GM23248 (cell line): ENCODE measurements at places on chromosomes 3 and 15. TPM values are rescaled to one million over a fixed set of nuclear protein-coding genes. Genes with fewer than 3 reads are reported as not detected.
A peak's percentile ranks its signal among the peaks of the same experiment; 100 is the strongest.

WDR53 gene
- 8.9 and 9.4 TPM in 2 replicates for total RNA-seq

DNA sequence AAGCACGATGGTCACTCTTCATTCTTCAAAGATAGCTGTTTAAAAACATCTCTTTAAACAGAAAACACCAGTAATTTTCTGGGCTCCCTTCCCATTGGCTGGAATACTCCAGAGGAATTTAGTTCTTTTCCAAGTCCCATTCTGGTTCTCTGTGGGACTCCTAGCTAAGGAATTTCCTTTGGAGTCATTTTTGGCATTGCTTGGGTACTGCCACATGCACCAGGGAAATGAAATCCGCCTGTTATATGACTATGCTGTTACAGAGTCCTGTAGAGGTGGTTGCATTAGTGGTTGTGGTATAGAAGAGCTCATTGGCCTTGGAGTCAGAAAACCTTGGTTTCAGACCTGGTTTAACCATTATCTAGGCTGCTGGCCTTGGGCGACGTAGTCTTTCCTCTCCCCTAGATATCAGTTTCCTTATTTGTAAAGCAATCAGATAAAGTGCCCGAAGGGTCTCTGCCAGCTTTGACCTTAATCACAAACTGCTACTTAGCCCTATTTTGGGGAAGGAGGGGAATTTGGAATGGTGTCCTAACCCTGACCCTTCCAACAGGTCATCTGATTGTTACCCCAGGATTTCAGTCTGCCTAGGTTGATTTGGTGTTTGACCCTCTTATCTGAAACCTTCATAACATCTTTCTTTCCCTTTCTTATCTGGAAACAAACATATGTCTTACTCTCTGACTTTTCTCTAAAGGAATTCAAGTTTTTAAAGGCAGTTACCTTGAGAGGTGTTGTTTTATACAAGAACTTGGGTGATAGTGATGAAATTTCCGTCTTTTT is 13.4 kb downstream of the RTP1 start:
- peak; percentile 91 for DNase-seq

DNA sequence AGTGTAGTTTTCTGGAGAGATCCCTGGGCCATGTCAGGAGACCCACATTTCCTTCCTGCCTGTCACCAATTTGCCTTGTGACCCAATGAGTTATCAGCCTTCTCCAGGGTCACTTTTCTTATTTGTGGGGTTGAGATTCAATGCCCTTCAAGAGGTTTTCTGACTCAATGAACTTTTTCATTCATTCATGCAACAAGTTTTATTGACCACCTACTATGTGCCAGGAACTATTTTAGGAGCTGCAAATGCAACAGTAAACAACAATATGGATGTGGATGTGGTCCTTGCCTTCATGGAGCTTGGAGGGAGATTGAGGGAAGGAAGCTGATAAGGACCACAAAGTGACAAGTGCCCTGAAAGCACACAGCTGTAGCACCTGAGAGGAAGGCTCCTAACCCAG is 142.8 kb downstream of the OPA1 start:
- no peak for DNase-seq

DNA sequence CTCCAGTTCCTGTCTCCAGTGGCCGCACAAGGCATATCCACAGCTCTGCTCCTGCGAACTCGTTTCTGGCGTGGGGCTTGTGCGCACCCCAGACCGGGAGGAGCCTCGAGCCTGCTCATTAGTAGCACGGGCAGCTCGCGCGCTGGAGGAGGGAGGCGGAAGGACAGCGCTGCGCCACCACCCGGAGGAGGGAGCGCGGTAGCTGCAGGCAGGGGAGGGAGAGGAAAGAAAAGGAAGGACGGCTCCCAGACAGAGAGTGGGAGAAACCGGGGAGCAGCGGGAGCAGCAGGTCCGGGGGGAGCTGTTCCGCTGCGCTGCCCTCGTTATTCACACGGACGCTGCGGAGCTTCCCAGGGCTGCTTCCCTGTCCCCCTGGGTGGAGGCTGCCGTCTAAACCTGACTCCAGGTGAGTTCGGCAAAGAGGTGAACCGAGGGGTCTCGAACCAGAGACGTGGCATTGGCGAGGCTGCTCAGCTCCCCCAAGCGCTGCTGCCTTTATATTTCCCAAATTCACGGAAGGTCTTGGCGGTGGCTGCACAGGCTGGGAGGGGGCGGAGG is 121.3 kb upstream of the ZNF717 start:
- DNase-seq, result peak; percentile 68

GRCh38 chr3:61439122-61439458 is 122.3 kb upstream of the PTPRG start:
- no peak for DNase-seq

DNA sequence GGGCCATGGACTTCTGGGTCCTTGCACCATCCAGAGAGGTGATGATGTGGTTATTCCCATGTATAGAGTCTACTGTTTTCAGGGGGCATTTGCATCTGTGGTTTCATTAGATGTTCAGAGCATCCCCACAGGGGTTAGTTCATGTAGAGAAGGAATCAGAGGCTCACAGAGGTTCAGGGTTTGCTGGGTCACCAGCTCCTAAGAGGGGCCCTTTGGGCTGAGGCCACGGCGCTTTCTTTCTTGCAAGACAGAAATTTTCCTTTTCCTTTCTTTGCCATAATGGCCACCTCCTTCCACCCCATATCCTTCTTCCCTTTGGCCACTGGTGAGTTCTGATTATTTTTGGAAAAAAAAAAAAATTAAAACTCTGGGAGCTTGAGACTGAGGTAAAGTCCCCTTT is 62.3 kb downstream of the APBA2 start:
- DNase-seq, result no peak

- peak; percentile 39 for DNase-seq
Measured at GRCh38 chr15:94576889-94577533, 345.6 kb downstream of the MCTP2 start.

DNA sequence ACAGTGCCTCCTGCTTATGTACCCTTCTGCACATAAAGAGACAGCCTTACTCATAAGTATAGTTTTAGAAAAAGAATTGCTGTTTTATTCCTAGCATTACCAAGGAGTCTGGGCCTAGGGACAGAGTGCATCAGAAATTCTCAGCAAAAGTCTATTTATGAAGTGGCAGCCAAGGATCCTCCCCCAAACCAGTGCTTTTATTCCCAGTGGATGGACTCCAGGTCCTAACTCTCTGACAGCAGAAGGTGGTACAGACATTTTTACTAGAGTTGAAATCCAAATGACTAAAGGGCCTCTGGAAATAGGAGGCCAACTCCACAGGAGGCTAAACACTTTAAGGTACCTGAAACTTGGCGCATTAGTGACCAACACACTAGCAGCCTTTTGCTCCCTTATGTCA is 407.2 kb upstream of the TPRG1 start:
- no peak for DNase-seq

GRCh38 chr3:127791221-127791913 is 30.9 kb downstream of the MGLL start:
- peak; percentile 56 for DNase-seq

DNA sequence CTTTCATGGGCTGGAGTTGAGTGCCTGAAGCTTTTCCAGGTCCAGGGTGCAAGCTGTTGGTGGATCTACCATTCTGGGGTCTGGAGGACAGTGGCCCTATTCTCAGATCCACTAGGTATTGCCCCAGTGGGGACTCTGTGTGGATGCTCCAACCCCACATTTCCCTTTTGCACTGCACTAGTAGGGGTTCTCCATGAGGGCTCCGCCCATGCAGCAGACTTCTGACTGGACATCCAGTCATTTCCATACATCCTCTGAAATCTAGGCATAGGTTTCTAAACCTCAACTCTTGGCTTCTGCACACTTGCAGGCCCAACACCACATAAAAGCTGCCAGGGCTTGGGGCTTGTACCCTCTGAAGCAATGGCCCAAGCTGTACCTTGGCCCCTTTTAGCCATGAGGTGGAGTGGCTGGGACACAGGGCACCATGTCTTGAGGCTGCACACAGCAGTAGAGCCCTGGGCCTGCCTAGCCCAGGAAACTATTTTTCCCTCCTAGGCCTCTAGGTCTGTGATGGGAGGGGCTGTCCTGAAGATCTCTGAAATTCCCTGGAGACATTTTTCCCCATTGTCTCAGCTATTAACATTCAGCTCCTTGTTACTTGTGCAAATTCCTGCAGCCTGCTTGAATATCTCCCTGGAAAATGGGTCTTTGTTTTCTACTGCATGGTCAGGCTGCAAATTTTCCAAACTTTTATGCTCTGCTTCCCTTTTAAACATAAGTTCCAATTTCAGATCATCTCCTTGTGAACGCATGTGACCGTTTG is 6.0 kb upstream of the HACD2 start:
- no peak for DNase-seq

- DNase-seq, result peak; percentile 37
Measured at GRCh38 chr15:43541785-43542184, 24.4 kb downstream of the MAP1A start.

DNA sequence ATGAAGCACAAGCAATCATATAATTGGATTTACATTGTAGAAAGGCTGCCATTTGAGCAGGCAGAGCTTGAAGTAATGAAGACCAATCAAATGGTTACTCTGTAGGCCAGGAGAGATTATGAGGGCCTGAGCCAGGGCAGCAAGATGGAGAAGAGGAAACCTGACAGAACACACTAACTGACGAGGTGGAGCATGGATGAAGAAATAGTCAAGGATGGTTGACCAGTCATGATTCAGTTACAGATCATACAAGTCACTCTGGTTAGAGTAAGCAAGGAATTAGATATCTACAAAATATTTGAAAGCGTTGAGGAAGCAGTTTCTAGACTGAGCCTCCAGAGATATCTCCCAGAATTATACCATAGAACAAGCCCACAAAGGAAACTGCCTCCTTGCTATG is 101.8 kb upstream of the THSD4 start:
- no peak for DNase-seq

DNA sequence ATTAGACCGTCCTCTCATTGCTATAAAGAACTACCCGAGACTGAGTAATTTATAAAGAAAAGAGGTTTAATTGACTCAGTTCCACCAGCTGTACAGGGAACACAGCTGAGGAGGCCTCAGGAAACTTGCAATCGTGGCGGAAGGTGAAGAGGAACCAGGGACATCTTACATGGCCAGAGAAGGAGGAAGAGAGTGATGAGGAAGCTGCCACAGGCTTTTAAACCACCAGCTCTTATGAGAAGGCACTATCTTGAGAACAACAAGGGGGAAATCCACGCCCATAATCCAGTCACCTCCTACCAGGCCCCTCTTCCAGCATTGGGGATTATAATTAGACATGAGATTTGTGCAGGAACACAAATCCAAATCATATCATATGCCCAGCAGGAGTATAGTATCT is 138.5 kb downstream of the ALCAM start:
- no peak for DNase-seq

GRCh38 chr15:90394074-90394473 is 6.0 kb downstream of the IQGAP1 start:
- no peak for DNase-seq

DNA sequence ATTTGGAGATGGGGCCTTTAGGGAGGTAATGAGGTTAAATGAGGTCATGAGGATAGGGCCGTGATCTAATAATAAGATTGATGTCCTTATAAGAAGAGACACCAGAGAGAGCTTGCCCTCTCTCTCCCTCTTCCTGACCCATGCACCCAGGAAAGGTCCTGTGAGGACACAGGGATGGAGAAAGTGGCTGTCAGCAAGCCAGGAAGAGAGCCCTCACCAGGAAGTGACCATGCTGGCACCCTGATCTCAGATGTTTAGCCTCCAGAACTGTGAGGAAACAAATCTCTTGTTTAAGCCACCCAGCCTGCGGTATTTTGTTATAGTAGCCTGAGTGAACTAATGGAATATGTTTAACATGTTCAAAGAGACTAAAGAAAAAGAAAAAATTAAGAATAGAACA is 15.3 kb upstream of the GNB5 start:
- DNase-seq, result peak; percentile 24
